GM19239 (cell line): ENCODE measurements at places on chromosomes 1 and 21.

DNA sequence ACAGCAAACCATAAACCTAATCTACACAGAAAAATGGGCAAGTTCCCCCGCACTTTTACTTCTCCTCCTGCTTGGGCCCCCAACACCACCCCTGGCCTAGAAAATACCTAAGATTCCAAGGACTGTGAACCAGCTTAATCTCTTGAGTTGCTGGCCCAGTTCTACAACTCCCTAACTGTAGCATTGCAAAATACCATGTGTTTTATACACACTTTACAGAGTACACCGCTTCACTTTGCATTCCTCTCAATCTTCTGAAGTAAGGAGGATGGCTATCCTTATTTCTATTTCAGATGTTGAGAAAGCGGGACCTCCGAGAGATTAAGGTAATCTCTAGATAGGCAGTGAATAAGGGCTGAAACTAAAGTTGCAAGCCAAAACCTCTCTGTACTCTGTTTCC lies 408.3 kb upstream of the NR5A2 start:
- no peak for DNase-seq

DNA sequence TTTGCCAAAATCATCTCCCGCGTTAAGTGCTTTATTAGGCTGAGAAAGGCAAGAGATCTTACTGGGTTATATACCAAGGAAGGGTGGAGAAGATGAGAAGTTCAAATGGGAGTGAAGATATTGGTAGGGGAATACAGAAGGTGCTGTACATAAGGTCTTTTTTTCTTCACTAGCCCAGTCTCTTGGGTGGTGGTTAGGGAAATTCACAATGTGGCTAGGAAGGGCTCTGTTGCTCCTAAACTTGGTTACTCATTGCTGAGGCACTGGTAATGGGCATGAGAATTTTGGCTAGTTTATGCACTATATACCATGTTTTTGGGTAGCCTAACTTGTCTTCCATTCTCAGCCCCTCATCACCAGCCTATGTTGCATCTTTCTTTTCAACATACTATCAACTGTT lies 50.6 kb downstream of the LHX4 start:
- no peak for DNase-seq

- no peak for DNase-seq
Measured at GRCh38 chr1:234431255-234431654, 47.7 kb downstream of the TARBP1 start.

DNA sequence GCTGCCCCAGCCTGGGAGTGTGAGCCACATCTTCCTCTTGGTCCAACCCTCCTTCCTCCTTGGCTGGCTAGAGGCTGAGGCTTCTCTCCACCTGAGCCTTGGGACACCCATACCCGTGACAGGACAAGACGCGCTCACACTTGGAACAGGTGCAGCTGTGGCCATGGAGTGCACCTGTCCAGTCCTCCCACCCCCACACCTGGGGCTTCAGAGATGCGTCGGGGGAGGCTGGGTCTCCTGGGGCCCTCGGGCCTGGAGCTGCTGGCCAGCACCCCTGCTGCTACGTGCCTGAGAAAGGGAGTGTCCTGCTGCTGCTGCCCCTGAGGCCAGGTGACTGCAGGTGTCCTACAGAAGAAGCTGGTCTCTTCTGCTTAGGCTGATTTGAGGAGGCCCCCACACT lies 37.0 kb upstream of the TMEM52 start:
- no peak for DNase-seq

GRCh38 chr1:163230827-163231226 lies 28.1 kb upstream of the RGS5 start:
- no peak for DNase-seq

DNA sequence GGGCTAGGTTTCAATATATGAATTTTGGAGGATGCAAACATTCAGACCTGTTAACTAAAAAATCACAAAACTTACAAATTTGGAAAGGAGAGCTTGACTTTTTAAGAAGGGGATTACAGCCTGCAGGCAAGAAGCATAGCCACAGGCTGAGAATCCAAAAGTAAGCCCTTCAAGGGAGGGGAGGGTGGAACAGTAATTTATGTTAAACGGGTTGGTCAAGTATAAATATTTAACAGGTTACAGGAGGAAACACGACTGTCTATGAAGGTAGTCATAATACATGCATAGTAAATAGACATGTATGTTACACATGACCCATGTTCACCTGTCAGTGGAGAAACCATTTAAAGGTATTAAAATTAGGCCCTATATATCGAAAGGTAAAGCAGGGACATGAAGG lies 261.1 kb upstream of the RGS18 start:
- no peak for DNase-seq
